ENCODE measurements at places on chromosomes 11 and 22. TPM values are rescaled to one million over a fixed set of nuclear protein-coding genes. Genes with fewer than 3 reads are reported as not detected.

TMPRSS5 gene
- total RNA-seq = 0.54 TPM

SPDYC gene
- total RNA-seq = not detected

TREH gene
- total RNA-seq = not detected

DNA sequence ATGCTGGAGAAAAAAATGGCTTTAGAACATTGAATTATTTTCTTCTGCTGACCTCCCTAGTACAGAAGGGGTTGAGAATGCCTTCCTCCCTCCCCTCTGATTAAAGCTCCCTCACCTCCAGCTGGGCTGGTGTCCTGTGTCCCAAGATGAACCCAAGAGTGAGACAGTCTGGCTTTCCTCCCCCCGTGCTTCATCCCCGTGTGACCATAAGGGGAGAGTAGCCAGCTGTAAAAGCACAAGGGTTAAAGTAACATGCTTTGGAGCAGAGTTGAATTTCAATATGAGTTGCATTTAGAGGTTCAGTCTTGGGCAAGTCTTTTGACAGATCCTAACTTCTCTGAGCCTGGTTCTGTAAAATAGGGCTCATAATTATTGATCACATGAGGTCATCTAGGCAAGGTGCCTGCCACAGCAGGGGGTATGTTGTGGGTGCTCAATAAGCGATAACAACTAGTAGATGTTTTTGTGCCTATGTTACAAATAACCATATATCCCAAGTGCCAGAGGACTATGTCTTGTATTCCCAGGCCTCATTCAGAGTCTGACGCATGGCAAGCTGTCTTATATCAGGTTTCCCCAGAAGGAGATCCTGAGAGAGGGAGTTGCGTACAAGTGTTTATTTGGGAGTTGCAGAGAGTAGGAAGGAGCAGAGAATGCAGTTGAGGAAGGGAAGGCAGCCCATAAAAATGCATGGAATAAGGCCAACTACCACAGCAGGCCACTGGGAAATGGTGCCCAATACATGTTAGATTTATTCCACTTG, 4.1 kb downstream of the PRG2 start:
- no peak for DNase-seq

- DNase-seq = peak; percentile 43
These were observed 12.0 kb downstream of the ALG12 start for GRCh38 chr22:49906071-49906798.

DNA sequence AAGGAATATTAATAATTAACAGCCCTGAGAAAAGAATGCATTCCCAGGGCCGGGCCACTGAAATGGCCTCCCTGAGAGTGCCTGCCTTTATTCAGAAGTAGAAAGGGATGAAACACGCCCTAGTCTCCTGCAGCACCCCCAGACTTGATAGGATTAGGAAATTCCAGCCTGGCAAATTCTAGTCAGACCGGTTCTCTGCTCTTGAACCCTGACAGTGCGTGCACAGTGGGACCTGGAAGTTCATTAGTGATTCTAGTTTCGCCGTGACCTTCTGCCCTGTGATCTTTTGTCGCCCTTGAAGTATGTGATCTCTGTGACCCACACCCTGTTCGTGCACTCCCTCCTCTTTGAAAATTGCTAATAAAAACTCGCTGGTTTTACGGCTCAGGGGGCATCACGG, 2.1 kb upstream of the GSTP1 start:
- no peak for DNase-seq

GRCh38 chr11:107268977-107269376, 188.6 kb downstream of the CWF19L2 start:
- no peak for DNase-seq

DNA sequence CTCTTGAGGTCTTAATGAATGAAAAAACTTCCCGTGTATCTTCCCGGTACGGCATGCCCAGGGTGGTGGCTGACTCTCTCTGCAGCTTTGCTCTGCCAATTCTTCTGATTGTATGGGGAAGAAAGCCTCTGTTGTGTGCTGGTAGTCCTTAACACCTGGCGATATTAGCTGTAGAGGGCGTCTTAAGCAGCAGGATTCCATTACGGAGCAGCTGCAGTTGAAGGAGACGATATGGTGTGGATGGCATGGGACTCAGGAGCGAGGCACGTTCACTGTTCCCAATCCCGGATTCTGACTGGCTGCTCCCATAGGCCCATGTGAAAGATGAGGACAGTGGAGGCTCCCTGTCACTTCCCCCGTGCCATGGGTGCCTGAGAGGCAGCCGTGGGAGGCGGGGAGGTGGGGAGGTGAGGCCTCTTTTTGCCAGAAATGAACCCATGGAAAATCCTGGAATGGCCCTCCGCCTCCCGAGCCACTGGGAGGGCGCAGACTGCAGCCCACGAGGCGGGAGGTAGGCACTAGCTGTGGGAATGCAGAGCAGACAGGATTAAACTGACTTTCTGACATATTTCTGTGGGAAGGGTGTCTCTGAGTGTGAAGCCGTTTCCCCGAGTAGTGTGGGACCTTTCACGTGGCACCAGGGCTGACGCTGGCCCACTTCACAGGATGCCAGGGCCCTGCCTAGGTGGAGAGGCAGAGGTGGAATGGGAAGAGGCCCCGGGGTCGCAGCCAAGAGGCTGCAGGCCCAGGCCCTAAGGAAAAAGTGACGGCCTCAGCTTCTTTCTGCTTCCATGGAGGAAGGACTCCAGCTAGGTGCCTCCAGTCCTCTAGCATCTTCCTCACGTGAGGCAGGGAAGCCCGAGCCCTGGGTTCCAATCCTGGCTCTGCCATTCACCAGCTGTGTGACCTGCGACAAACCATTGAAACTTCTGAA, 121.4 kb upstream of the CD82 start:
- DNase-seq = no peak
